ENCODE measurements at places on chromosomes 2 and 18.

DNA sequence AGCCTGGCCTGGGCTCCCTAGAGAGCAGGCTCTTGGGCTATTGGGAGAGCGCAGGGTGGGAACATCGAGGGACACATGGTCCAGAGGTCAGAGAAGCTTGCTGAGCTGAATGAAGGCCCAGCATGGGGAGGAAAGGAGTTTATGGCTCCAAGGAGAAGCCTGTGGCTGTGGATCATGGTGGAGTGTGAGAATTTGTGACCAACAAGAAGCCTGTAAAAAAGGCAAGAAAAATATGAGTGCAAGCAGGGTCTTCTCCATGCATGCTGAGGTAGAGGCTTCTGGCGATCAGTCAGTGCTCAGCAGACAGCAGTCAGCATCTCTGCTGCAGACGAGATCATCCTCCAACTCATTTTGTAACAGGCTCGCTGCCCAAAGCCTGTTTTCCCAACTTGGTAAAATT is 1.3 kb upstream of the SCYGR3 start:
- no peak for DNase-seq

DNA sequence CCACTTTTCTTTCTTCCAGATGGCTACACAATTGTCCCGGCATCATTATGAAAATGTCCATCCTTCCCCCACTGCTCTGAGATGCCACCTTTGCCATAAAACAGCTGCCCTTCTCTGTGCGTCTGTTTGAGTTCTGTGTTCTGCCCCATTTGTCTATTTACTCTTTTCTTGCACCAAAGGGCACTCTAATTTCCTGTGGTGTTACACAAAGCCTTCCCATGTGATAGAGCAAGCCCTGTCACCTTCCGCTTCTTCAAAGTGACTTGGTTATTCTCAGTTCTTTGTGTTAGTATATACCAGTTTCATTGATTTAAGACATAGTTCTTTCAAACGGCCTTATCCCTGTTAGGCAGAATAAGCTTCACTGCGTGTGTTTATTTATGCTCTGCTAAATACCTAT is 84.1 kb downstream of the FBXO15 start:
- DNase-seq, result no peak

- DNase-seq, result no peak
These were observed 250.8 kb downstream of the TMEM182 start for GRCh38 chr2:103012590-103012989.

DNA sequence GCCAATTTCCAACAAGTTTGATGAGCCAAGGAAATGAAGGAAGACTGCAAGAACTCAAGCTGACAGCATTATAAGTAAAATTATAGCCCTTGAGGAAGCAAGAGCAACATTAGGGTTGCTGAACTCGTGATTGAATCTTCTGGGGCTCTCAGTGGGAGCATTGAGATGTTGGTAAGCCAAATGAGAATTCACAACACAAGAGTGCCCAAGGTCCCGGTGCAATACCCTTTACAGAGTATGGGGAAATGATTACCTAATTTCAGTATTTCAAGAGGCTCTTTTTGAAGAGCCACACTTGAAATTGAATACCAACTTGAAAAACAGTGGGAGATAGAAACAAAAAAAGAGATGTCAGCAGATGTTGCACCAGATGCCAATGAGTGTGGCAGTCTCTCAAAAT is 554.5 kb downstream of the STK39 start:
- no peak for DNase-seq

DNA sequence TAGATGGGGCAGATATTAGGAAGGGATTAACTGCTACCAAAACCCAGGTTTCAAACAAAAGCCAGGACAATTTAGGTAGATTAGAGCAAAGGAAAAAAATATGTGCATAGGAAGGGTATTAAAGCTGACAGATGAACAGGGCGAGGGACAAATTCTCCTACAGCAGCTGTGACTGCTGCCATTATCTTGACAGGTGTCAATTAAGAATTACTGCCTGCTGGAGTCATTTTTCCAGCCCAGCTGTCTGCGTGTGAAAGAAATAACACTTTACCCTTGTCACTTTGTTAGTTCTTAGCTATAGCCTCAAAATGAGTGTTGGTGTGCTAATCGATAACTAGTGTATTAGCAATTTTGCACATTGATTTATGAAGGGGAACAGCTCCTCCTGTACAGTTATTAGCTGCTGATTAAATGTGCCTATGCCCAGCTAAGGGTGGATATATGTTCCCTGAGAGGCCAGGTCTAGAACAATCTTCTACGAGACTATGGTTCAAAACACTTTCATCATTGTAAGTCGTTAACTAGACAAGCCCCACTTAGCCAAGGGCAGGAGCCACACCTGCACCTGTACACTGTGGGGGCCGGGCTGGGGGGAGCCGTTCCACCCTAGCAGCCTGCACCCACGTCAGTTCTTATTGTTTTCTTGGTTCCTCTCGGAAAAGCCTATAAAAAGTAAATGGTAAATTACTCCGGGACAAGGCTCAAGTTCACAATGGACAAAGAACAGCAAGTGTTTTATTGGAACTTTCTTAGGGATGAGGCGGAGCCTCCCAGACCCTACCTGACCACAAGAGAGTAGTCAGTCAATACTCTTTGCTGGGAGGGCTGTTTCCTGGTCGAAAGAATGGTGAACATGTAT is 7.7 kb downstream of the TSHZ1 start:
- DNase-seq, result no peak

DNA sequence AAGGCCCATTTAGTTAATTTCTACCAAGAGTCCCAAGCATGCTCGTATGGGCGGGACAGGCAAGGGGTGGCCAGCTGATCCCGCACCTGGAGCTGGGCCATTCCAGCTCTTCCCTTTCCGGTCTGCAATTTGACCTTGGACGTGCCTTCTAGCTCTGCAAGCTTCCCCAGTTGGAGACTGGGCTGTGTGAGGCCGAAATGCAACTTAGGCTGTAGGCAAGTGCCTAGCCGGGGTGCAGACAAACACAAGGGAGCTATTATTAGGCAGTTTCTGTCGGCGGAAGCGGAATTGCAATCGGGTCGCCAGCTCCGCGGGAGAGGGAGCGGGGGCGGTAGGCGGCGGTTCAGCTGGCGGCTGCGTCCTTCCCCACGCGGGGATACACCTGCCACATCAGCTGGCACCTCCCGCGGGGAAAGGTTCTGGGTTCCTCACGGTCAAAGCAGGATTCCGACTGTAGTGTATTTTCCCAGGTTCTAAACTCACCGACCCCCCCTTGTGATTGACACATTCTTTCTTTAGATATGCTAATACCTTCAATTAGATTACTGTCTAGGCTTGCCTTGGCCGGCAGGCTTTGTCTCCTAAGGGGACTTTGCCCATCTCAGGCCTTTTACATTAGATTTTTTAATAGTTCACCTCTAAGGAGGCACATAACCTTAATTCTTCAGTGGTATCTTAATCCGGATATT is 17.1 kb upstream of the ZNF532 start:
- DNase-seq, result no peak

GRCh38 chr2:43221124-43221762 is 5.2 kb downstream of the ZFP36L2 start:
- DNase-seq, result peak; percentile 38

GRCh38 chr18:65661391-65661790 is 89.4 kb upstream of the CDH7 start:
- DNase-seq, result no peak

- DNase-seq, result no peak
These were observed 14.6 kb downstream of the TEX51 start for GRCh38 chr2:126913329-126913728.

GRCh38 chr2:10022966-10023662 is 20.2 kb upstream of the KLF11 start:
- DNase-seq, result no peak

GRCh38 chr2:190838492-190838910 is 42.1 kb upstream of the GLS start:
- DNase-seq, result no peak

- DNase-seq, result no peak
These were observed 76.9 kb downstream of the DIS3L2 start for GRCh38 chr2:232038251-232038880.

GRCh38 chr2:20225294-20226151 is 593 bp upstream of the SDC1 start:
- no peak for DNase-seq

- DNase-seq, result no peak
These were observed 123.2 kb downstream of the LYPD6B start for GRCh38 chr2:149161481-149162225.

DNA sequence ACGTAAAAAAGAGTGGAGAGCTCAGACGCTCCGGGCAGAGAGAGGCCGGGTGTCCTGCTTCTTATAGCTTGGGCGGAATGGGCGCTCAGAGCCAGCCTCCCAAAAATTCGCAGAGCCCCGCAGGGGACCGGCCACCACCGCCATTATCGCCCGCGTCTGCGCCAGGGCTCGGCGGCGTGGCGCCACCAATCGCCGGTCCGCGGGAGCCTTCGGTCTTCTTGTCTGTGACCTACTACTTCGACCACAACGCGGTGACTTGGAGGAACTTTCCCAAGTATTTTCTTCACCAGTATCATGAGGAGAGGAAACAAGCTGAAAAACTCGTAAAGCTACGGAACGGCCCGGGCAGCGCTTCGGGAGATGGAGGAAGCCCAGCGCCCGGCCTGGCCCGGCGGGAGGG is 1138.1 kb upstream of the CHAC2 start:
- DNase-seq, result no peak

- DNase-seq, result no peak
These were observed 198.7 kb downstream of the CCDC85A start for GRCh38 chr2:56382466-56382865.

- no peak for DNase-seq
These were observed 941 bp downstream of the EHD3 start for GRCh38 chr2:31234683-31235503.

DNA sequence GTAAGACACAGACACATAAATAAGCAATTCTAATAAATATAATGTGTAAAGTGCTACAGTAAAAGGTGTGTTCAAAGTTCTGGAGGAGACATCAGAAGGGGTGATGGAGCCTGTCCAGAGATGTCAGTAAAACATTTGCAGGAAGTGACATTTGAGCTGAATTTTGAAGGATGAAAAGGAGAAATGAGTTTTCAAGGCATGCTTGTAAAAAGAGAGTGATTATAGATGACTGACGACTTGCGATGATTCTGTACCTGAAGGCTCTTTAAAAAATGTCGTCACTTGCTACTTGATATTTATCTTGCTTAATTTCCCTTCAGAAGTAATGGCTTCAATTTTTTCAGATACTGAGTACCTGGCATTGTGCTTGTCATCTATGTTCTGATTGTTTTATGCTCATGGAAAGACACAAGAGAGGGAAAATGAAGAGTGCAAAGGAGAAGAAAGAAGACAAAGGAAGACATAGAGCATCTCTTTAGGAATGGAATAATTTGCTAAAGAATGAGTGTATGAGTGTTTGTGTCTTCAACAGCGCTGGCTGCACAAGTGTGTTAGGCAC is 73.9 kb downstream of the PLA2R1 start:
- no peak for DNase-seq

GRCh38 chr2:220451438-220451837 is 824.0 kb downstream of the SLC4A3 start:
- DNase-seq, result no peak

GRCh38 chr2:59824314-59824713 is 729.1 kb downstream of the BCL11A start:
- no peak for DNase-seq

DNA sequence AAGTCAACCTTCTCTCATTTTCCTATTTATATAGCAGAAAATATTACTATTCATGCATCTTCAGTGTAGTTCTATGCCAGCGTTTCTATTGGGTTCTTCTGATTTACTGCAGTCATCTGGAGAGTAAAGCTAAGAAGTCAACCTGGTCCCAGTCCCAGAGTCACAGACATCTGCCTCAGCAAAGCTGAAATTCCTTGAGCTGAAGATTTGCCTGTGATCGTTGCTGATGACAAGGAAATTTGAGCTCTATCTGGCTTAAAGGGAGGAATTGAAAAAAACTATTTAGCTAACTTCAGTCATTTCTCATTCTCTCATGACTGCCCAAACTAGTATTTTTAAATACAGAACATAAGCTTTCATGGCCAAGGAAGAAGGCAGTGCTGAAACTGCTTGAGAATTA is 45.7 kb downstream of the RND3 start:
- DNase-seq, result no peak

DNA sequence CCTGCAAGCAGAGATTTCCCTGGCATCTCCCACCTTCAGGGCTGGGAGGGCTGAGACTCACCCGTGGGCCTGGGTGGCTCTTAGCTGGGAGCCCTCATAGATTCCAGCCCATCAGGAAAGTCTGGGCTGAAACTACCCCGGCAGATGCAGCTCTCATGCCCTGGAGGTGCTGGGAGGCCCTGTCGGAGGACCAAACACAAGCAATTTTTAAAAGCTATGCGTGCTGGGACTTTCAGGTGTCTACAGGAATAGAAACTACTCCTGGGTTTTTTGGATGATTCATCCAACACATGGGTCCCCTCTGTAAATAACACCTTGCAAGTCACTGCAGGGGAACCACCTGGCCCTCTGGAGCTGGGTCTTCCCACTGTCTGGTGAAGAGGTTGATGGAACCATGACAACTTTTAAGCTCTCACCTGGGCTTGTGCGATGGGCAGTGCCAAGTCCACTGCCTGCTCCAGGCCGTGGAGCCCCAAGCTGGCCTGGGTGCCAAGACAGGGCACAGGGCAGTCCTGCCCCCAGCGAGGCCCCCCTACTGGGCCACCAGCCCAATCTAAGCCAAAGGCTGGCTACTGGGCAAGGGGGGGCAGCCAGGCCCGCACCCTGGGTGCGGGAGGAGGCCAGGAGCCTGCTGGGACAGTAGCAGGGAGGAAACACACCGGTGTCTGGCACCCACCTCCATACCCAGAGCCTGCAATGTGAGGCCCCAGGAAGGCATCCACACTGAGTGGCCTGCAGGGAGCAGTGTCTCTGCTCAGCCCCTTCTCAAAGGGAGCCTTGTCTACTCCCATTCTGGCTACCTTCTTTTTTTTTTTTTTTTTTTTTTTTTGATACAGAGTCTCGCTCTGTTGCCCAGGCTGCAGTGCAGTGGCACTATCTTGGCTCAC is 1.1 kb upstream of the GPR55 start:
- no peak for DNase-seq

DNA sequence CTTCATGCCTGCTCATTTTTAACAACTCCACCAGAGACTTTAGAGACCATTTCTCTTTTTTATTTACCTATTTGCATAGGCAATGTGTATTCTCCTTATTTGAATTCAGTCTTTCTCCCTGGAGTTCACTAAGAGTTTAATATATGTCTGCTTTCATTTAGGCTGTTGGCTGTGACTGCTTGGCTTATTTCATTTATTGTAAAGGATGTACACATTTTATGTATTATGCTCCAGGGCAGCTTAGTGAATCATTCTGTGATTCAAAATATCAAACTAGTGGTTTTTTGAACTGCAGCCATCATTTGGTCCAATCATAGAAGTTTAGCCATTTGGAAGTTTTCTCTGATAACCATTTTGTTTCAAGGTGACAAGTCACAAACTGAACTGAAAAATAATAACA is 229.6 kb downstream of the LPIN1 start:
- DNase-seq, result no peak

- no peak for DNase-seq
These were observed 46.5 kb upstream of the SESTD1 start for GRCh38 chr2:179311101-179311500.

GRCh38 chr2:69278366-69278765 is 108.7 kb downstream of the GFPT1 start:
- no peak for DNase-seq
